ENCODE measurements at places on chromosomes 7 and 10. TPM values are rescaled to one million over a fixed set of nuclear protein-coding genes. Genes with fewer than 3 reads are reported as not detected.

DNA sequence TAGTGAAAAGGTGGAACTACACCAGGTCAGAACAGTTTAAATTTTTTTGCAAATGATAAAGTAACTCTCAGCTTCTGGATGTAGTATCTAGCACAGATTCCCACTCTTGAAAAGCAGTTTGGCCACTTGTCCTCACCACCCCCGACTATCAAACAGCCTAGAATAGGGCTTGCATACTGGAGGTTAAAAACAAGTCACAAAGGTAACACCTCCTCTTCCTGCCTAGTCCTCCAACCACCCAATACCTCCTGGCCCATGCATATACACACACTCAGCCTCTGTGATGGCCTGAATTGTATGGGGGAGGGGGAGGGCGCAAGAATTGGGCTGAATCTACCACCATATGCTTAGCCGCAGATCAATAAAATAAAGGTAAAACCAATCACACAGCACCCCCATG is 5.7 kb downstream of the SKAP2 start:
- no peak for DNase-seq

- DNase-seq, result peak; percentile 78
Measured at GRCh38 chr7:35185908-35186731, 67.8 kb downstream of the TBX20 start.

GRCh38 chr10:120607016-120607709 is 150.1 kb downstream of the PLPP4 start:
- no peak for DNase-seq

DNA sequence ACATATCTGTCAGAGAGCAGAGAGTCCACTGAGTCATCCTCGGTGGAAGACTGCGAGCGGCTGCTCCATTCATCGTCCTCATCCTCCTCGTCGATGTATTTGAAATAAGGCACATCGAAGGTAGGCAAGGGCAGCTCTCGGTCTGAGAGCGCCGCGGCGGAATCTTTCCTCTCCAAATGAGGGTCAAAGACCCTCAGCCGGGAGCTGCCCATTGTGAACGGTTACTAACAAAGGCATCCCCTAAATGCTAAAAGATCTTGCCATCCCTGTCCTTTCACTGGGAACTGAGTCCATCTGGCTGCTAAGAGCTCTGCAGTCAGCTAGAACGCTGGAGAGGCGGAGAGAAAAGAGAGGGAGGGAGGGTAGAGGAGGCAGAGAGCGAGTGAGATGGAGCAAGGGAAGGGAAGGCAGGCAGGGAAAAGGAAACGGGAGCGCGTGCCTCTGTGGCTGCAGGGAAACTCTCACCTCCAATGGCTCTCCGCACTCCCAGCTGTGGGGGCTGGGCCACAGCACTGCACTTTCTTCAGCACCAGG is 163.4 kb downstream of the RAPGEF5 start:
- peak; percentile 81 for DNase-seq

DNA sequence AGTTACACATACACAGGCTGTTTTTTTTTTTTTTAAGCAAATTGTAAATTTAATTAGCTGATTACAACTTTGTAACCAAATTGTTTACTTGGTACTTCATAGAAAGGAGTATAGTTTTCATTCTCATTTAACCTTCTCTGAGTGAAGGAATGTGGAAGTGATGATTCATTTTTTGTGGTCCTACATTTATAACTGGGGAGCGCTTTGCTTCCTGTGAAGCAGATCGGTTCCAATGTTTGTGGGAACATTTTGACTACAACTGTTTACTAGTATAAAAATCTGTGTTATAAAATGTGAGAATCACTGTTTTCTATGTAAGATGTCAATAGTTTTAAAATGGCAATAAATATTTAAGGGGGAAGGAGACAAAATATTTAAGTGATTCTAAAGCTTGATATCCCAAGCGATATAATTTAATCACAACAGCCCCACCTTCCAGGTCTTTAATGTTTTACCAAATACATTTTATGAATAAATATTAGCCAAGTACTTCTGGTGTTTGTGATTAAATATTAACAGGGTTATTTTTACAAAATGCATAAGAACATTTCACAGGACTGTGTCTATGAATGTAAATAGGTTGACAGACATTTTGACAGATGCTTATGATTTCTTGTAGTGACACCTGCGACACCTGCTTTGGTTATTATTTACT is 57.1 kb downstream of the NXPH1 start:
- DNase-seq, result no peak

DNA sequence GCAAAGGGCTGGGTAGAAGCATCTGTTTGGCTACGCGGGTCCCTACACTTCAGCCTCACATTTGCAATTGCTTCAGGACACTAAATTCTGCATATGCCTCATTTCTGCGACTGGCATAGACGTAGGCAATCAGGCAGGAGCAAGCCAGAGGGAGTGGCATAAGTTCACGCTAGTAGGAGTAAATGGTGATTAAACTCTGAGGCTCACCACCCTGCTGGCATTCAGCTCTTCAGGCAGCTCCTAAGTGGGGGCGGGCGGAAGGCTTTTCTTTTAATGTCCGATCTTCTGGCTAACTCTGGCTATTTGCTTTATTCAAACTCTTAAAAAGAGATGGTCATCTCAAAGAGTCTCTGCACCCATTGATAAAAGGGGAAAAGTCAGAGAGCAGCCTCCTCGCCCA is 45.3 kb downstream of the RGS10 start:
- no peak for DNase-seq

GRCh38 chr10:96334616-96335526 is 23.9 kb downstream of the OPALIN start:
- no peak for DNase-seq

GRCh38 chr7:126228356-126229061 is 1024.2 kb downstream of the GRM8 start:
- DNase-seq, result no peak

- DNase-seq, result no peak
Measured at GRCh38 chr10:108901781-108902618, 1021.3 kb downstream of the XPNPEP1 start.

GRCh38 chr10:14009371-14010100 is 321.2 kb downstream of the FRMD4A start:
- DNase-seq, result no peak

DNA sequence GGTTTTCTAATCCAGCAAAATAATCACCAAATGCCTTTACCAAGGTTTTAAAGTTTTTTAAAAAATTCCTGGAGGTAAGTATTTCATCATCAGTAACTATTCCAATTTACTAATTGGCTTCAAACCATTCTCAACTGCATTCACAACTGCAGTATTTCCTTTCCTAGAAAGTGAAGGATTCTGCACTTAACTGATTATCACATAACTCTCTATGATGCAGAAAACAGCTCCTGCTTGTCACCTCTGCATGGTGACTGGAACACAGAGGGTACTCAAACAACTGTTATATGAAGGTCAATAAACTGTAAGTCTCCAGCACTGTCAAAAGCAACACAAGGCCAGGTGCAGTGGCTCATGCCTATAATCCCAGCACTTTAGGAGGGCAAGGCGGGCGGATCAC is 42.6 kb downstream of the SRPK2 start:
- no peak for DNase-seq

DNA sequence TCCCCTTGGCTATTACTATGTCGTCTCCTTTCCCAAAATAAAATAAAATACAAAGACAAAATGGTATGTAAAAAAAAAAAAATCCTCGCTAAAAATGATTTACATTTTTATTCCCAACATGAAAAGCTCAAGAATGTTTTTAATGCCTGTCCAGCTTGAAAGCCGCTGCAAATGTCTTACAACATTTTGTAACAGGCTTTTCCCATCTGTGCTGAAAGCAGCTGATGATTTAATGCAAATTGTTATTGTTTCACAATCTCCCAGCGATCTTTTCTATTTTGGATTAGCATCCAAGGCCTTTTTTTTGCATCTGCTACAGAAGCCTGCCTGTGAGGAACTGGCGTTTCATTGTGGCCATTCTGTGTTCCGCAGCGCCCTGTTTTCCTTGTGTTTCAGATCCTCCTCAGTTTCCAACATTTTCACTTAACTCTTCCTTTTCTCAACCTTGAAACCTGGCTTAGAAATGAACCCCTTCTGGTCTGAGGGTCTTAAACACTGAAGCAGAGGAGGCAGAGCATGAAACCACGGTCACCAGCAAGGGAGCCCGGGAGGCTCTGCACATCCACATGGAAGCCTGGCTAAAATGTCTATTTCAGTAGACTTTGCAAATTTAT is 712.1 kb downstream of the PARD3 start:
- no peak for DNase-seq

DNA sequence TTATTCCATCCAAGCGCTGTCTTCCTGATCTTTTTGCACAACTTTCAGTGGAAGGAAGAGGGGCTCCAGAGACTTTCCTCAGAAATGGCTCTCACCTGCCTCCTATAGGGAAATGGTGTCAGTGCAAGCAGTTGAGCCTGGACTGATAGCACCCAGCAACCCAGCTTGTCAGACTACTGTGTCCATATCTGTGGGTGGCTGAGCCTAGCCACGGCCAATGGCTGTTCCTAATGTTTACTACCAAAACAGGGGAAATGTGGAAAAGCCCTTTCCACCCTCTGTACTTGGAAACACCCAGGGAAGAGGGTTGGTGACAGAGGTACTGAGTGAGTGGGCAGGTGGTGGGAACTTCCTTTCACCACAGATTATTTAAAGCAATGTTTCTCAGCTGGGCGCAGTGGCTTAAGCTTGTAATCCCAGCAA is 4.3 kb upstream of the YKT6 start:
- DNase-seq, result peak; percentile 67

GRCh38 chr7:80428161-80429054 is 83.5 kb downstream of the GNAT3 start:
- DNase-seq, result no peak

DNA sequence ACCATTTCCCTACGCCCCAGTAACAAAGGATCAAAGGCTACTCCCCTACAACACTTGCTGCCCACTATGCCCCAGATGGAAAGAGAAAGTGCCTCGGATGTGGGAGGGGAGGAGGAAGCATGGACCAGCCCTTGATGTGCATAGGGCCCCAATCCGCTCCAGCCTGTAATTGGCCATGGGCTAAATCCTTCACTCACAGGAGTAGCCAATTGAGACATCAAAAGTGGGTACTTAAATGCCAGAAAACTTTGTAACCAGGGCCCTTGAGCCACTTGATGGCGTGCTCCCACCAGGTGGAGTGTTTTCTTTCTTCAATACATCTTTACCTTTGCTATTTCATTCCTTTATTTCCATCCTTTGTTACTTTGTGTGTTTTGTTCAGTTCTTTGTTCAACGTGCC is 500.5 kb upstream of the LRRN3 start:
- DNase-seq, result no peak

DNA sequence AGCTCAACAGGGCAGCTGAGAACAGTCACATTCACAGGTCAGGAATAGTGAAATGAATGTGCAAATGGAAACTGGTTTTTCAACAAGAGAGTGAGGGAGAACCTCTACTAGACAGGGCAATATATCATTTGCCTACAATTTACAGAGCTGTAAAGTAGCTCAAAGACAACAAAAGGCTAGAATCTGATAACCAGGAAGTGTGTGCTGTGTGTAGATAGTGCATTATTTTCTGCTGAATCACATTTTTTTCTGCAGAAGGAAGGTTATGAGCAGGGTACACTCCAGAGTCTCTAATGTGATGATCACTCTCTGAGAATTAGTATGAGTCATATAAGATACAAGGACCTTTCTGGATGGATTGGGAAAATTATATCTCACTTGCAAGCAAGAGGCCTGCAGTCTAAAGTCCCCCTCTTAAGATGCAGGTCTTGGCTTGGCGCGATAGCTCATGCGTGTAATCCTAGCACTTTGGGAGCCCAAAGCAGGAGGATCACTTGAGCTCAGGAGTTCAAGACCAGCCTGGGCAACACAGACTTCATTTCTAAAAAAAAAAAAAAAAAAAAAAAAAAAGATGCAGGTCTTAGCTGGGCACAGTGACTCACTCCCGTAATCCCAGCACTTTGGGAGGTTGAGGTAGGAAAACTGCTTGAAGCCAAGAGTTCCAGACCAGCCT is 59.9 kb upstream of the COBL start:
- DNase-seq, result no peak

DNA sequence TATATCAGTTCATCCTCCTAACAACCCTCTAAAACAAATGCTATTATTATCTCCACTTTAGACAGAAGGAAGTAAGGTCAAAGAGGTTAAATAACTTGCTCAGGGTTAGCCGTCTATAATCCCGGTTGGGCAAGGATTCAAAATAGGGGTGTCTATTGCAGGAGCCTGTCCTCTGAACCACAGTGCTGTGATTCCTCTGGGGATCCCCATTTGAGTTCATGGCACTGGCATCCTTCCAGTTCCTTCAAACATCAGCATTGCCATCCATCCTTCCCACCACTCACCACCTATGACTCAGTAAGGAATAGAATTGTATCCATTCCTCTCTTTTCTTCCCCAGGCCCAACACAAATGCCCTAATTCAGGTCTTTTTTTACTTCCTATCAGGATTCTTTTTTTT is 25.6 kb downstream of the HPS6 start:
- DNase-seq, result no peak

GRCh38 chr10:17533731-17534130 is 79.3 kb upstream of the ST8SIA6 start:
- no peak for DNase-seq

DNA sequence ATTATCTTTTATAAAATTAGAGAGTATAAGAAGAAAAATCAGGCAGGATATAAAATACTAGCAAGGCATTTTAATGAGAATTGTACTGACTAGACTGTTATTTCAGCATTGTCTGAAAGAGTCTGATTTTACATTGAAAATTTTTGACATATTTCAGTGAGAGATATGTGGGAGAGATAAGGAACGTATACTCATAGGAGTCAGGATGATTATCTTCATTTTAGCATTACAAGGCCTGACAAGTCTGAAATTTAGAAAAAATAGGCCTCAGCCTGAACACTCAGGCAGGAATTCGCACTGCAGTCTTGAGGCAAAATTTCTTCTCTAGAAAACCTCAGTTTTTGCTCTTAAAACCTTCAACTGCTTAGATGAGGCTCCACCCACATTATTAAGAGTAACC is 386.0 kb downstream of the HGF start:
- DNase-seq, result no peak

GRCh38 chr7:139482662-139483466 is 609 bp downstream of the KLRG2 start:
- no peak for DNase-seq

GRCh38 chr10:3622845-3623621 is 162.0 kb downstream of the KLF6 start:
- no peak for DNase-seq

RRP12 gene
- total RNA-seq, result 16.7 TPM

NRAP gene
- not detected for total RNA-seq

NOD1 gene
- total RNA-seq, result 18.0 TPM

TLL2 gene
- not detected for total RNA-seq

FKBP9 gene
- total RNA-seq, result 163 TPM

LRRC17 gene
- total RNA-seq, result 11.1 TPM

CREB5 gene
- total RNA-seq, result 21.9 TPM

PALD1 gene
- 6.7 TPM for total RNA-seq

LIPJ gene
- 0.14 TPM for total RNA-seq

UCN3 gene
- not detected for total RNA-seq

NXPH1 gene
- total RNA-seq, result not detected

KCNIP2 gene
- total RNA-seq, result 2.3 TPM
